ENCODE measurements at places on chromosomes 12 and 14. TPM values are rescaled to one million over a fixed set of nuclear protein-coding genes. Genes with fewer than 3 reads are reported as not detected.
A peak's percentile ranks its signal among the peaks of the same experiment; 100 is the strongest.

DNA sequence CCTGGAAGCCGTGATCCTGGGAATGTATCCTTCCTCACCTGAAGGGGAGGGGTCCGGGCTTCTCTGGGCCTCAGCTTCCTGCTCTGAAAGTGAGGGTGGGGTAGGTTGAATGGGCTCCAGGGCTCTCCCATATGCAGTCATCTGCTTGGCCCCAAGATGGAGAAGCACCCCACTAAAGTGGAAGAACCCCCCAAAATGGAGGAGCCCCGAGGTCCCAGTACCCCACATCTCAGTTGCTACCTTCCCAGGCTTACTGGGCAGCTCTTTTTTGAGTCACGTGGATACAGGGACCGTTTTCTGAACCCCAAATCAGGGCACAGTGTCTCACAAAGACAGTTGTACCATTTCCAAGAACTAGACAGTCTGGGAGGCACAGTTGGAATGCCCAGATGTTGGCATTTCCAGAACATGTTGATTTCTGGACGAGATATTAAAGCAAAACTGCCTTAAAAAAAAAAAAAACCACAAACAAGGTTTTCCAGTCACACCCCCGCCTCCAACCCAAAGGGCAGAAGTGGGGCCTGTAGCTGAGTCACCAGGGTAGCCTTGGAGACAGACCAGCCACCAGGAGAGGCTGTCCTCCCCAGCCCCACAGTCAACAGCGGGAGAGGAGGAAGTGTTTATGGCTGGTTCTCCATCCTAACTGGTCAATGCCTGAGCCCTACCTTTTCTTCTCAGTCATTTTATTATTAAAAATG, 12.1 kb downstream of the VASH1 start:
- H3K27me3 ChIP-seq: peaks cover 2% of the 10 kb centered on the region
- no peak for DNase-seq
- no peak overlapping the region for H3K4me3 ChIP-seq
- no peaks in the 10 kb centered on the region for H3K36me3 ChIP-seq
- H3K27ac ChIP-seq: no peak overlapping the region
- H3K4me1 ChIP-seq: peaks cover 7% of the 10 kb centered on the region

DNA sequence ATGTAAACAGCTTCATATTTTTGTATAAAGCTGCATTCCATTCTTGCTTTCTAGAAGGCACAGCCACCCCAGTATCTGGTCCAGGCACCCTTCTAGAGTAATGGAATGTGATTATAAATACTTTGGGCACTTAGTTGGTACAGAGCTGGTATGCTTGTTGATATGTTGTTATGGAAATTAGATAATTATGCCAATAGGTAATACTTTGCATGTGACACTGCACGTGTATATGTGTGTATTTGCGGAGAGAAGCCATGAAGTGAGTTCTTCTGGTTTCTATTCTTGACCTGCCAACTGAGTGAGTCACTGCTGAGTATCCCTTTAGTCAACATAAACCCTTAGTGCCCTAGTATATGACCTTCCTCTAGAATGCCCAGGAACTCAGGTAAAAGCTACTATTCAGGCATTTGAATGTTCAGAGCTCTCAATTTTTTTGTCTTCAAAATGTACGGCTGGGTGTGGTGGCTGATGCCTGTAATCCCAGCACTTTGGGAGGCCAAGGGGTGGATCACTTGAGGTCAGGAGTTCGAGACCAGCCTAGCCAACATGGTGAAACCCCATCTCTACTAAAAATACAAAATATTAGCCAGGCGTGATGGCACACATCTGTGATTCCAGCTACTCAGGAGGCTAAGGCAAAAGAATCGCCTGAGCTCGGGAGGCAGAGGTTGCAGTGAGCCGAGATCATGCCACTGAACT, 6.2 kb upstream of the TCP11L2 start:
- DNase-seq: no peak
- H3K27ac ChIP-seq: no peak overlapping the region
- H3K36me3 ChIP-seq: no peaks in the 10 kb centered on the region
- H3K4me1 ChIP-seq: peaks cover 3% of the 10 kb centered on the region

DNA sequence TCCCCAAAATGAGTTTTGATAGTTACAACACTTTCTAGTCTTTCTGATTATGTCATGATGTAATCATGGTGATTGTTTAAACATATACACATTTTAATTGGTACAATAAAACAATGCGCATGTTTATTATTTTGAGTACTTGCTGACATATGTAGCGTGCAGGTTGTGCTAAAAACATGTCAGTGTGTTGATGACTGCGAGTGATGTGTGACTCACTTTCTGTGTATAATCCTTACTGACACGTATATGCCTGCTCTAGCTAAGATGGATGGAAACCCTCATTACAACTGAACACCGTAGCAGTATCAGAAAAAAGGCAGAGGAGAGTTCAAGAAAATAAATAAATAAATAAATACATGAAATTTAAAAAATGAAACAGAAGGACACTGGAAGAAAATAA, 1552.4 kb upstream of the FLRT2 start:
- H3K27me3 ChIP-seq: no peaks in the 10 kb centered on the region
- H3K27ac ChIP-seq: no peak overlapping the region
- no peak overlapping the region for H3K4me3 ChIP-seq
- no peak for DNase-seq

- no peak for DNase-seq
- H3K36me3 ChIP-seq: no peaks in the 10 kb centered on the region
- H3K27me3 ChIP-seq: no peaks in the 10 kb centered on the region
- H3K4me3 ChIP-seq: no peak overlapping the region
- H3K4me1 ChIP-seq: no peaks in the 10 kb centered on the region
- no peak overlapping the region for H3K27ac ChIP-seq
These were observed 11.8 kb downstream of the TMEM179 start for GRCh38 chr14:104592785-104593184.

DNA sequence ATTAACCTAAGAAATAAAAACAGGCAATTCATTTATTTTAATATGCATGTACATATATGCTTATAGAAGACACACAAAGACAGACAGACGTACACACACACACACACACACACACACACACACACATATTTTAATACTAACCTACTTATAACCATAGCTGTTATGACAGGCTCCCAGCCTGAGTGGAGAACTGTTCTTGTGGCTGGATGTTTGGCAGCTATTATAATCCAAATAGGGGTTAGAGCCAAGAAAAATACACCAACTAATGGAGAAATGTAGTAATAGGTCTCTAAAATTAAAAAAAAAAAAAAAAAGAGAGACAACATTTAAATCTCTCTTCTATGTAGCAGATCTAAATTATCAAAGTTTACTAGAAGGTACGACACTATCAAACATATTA, 91.8 kb downstream of the SLC41A2 start:
- DNase-seq: no peak
- H3K4me1 ChIP-seq: peaks cover 4% of the 10 kb centered on the region
- no peaks in the 10 kb centered on the region for H3K27me3 ChIP-seq
- no peaks in the 10 kb centered on the region for H3K36me3 ChIP-seq

GRCh38 chr12:130984183-130985058, 30.7 kb downstream of the ADGRD1 start:
- no peak for DNase-seq
- H3K27ac ChIP-seq: no peak overlapping the region
- no peaks in the 10 kb centered on the region for H3K36me3 ChIP-seq
- no peak overlapping the region for H3K4me3 ChIP-seq
- peaks cover 4% of the 10 kb centered on the region for H3K27me3 ChIP-seq

GRCh38 chr12:79818856-79819255, 116.0 kb downstream of the PPP1R12A start:
- no peak overlapping the region for H3K27ac ChIP-seq
- H3K4me1 ChIP-seq: no peaks in the 10 kb centered on the region
- H3K27me3 ChIP-seq: no peaks in the 10 kb centered on the region

GRCh38 chr14:23237772-23238594, at the start of gene RNF212B:
Gene RNF212B (plus strand): TSS chr14:23237936. CDS start chr14:23240346, 2,410 bp downstream.
- peak; percentile 76 for DNase-seq
- H3K27me3 ChIP-seq: peaks cover 11% of the 10 kb centered on the region
- no peak within 1 kb of the TSS for H3K4me3 ChIP-seq

- DNase-seq: no peak
- no peak overlapping the region for H3K4me3 ChIP-seq
- peaks cover 7% of the 10 kb centered on the region for H3K4me1 ChIP-seq
- no peaks in the 10 kb centered on the region for H3K36me3 ChIP-seq
These were observed 6.2 kb upstream of the KRT2 start for GRCh38 chr12:52658196-52658595.

GRCh38 chr12:67057072-67057471, 212.1 kb upstream of the CAND1 start:
- no peak overlapping the region for H3K4me3 ChIP-seq
- no peak overlapping the region for H3K27ac ChIP-seq
- no peaks in the 10 kb centered on the region for H3K27me3 ChIP-seq
- H3K4me1 ChIP-seq: no peaks in the 10 kb centered on the region

- H3K36me3 ChIP-seq: no peaks in the 10 kb centered on the region
- H3K4me1 ChIP-seq: no peaks in the 10 kb centered on the region
- no peak overlapping the region for H3K4me3 ChIP-seq
- DNase-seq: no peak
- H3K27ac ChIP-seq: no peak overlapping the region
These were observed 2.5 kb upstream of the PAPLN start for GRCh38 chr14:73234586-73235394.

GRCh38 chr14:56333359-56334292, 215.4 kb downstream of the PELI2 start:
- DNase-seq: no peak
- H3K27me3 ChIP-seq: no peaks in the 10 kb centered on the region
- H3K36me3 ChIP-seq: no peaks in the 10 kb centered on the region
- no peak overlapping the region for H3K4me3 ChIP-seq
- no peaks in the 10 kb centered on the region for H3K4me1 ChIP-seq
- H3K27ac ChIP-seq: no peak overlapping the region

GRCh38 chr12:6201826-6202225, 1.6 kb downstream of the CD9 start:
- H3K36me3 ChIP-seq: no peaks in the 10 kb centered on the region
- no peak overlapping the region for H3K27ac ChIP-seq
- peak overlapping the region; percentile 63 for H3K4me3 ChIP-seq
- H3K27me3 ChIP-seq: peaks cover 14% of the 10 kb centered on the region
- no peak for DNase-seq

GRCh38 chr12:132452596-132453350, 37.2 kb upstream of the FBRSL1 start:
- H3K27ac ChIP-seq: no peak overlapping the region
- H3K4me1 ChIP-seq: no peaks in the 10 kb centered on the region
- no peak for DNase-seq
- H3K27me3 ChIP-seq: peaks cover 5% of the 10 kb centered on the region
- H3K4me3 ChIP-seq: no peak overlapping the region
- H3K36me3 ChIP-seq: no peaks in the 10 kb centered on the region

GRCh38 chr12:10361622-10362021, 28.2 kb downstream of the KLRK1 start:
- no peak for DNase-seq
- H3K36me3 ChIP-seq: no peaks in the 10 kb centered on the region
- H3K27ac ChIP-seq: no peak overlapping the region
- no peaks in the 10 kb centered on the region for H3K27me3 ChIP-seq
- H3K4me3 ChIP-seq: no peak overlapping the region

DNA sequence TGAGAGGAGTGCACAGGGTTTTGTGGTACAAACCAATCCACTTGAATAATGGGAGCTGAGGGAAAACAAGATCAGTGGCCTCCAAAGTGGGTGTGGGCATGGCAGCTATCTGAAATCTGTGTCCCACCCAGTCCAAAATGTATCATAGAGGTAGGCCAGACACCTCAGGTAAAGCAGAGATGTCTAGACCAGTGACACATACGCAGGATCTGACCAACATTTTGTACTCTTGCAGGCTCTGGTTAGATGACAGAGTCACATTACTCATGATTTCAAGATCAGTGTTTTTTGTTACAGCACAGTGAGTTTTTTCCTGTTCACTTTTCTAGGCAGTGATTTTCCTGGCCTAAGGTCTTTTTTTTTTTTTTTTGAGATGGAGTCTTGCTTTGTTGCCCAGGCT, 211.8 kb downstream of the PCNX1 start:
- H3K36me3 ChIP-seq: no peaks in the 10 kb centered on the region
- no peak overlapping the region for H3K4me3 ChIP-seq
- H3K27ac ChIP-seq: no peak overlapping the region
- H3K4me1 ChIP-seq: no peaks in the 10 kb centered on the region
- no peak for DNase-seq
- no peaks in the 10 kb centered on the region for H3K27me3 ChIP-seq

- no peaks in the 10 kb centered on the region for H3K27me3 ChIP-seq
- H3K4me1 ChIP-seq: no peaks in the 10 kb centered on the region
- H3K4me3 ChIP-seq: no peak overlapping the region
- DNase-seq: no peak
- no peaks in the 10 kb centered on the region for H3K36me3 ChIP-seq
- H3K27ac ChIP-seq: no peak overlapping the region
These were observed 148.8 kb upstream of the GARIN6 start for GRCh38 chr12:99498756-99499155.

DNA sequence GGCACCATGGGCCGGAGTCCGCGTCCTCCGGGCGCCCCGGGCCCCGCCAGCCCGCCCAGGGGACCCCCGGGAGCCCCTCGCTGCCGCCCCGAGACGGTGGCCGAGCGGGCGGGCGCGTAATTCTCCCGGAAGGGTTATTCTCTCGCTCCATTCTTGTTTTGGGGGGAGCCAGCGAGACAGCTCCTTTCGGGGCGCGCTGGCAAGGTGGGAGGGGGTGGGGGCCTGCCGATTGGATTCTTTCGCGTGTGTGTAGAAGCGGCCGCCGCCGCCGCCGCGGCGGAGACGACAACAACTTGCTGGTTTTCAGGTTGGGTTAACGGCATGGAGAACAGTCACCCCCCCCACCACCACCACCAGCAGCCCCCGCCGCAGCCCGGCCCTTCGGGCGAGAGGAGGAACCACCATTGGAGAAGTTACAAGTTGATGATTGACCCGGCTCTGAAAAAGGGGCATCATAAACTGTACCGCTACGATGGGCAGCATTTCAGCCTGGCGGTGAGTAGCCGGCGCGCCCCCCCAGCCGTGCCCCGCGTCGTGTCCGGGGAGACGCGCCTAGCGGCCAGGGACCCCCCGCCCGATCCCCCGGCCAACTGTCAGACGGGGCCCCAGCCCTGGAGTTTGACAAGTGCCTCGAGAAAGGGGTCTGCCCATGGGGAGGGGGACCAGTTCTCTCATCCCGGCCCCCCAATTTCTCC, 755 bp downstream of the SETD1B start:
- peaks cover 29% of the 10 kb centered on the region for H3K36me3 ChIP-seq
- H3K27ac ChIP-seq: peak overlapping the region; percentile 100
- no peaks in the 10 kb centered on the region for H3K27me3 ChIP-seq
- DNase-seq: no peak

Gene ATXN2
- total RNA-seq: 11.8 TPM

Gene CACNA2D4
- total RNA-seq: 5.1 TPM

Gene C12orf54
- total RNA-seq: 0.19 TPM

Gene TTC9
- total RNA-seq: 1.8 TPM

Gene NOC4L
- total RNA-seq: 9.3 TPM

Gene OR11H7
- total RNA-seq: not detected

Gene IL31
- total RNA-seq: 0.05 TPM

Measured in thymus (tissue), 14 donors.